ENCODE measurements at places on chromosomes 5 and 9.

DNA sequence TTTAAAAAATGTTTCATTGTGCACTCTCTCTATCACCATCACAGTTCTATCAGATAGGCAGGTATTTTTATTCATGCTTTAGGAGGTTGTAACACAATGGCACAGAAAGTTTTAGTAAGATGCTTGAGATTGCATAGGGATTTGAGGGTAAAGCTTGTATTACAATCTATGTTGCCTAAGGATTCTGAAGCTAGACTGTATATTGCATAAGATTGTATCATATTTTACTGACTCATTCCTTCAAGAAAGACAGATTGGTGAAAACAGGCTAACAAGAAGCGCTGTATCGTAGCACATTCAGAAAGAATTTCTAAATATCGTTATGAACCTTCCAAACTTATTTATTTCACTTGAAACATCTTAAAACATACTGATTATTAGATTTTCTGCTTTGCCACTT lies 577.7 kb downstream of the EBF1 start:
- peak; percentile 69 for DNase-seq

- DNase-seq: no peak
These were observed 82.0 kb downstream of the NIPBL start for GRCh38 chr5:36958612-36959011.

GRCh38 chr5:128681096-128681495 lies 143.1 kb upstream of the FBN2 start:
- DNase-seq: no peak

DNA sequence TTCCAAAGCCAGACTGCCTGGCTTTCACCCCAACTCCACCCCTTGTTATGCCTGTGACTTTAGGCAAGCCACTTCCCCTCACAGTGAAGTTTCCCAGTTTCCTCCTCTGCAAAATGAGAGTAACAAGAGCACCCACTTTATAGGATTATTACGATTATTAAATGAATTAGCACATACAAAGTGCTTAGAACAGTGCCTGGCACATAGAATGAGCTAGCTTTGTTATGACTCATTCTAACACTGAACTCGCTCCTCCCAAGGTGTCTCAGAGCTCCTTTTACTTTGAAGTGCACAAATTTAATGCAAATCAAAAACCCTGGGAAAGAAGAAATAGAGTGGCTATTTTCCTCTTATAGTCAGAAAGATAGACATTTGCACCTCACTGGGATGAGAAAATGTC lies 34.3 kb downstream of the DNAH5 start:
- DNase-seq: no peak

DNA sequence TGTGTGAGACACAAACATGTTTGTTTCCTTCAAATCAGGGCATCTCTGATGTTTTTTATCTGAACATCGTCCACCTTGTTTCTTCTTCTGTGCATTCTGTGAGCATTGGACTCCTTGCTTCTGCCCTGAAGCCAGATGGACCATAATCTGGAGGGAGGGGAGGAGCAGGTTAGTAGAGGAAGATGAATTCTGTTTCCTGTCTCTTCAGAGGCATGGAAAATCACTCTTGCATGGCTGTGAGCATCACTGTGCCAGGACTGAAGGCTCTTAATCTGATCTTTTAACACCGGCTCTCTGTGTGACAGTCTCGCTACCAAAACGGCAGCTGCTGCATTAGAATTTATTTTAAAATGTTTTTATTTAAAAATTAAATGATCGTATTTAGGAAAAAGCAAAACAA lies 43.3 kb downstream of the TLE4 start:
- DNase-seq: no peak

GRCh38 chr5:132226516-132227234 lies 978 bp downstream of the P4HA2 start:
- DNase-seq: peak; percentile 57

- DNase-seq: no peak
These were observed 383.5 kb downstream of the TLE4 start for GRCh38 chr9:79955300-79955699.

DNA sequence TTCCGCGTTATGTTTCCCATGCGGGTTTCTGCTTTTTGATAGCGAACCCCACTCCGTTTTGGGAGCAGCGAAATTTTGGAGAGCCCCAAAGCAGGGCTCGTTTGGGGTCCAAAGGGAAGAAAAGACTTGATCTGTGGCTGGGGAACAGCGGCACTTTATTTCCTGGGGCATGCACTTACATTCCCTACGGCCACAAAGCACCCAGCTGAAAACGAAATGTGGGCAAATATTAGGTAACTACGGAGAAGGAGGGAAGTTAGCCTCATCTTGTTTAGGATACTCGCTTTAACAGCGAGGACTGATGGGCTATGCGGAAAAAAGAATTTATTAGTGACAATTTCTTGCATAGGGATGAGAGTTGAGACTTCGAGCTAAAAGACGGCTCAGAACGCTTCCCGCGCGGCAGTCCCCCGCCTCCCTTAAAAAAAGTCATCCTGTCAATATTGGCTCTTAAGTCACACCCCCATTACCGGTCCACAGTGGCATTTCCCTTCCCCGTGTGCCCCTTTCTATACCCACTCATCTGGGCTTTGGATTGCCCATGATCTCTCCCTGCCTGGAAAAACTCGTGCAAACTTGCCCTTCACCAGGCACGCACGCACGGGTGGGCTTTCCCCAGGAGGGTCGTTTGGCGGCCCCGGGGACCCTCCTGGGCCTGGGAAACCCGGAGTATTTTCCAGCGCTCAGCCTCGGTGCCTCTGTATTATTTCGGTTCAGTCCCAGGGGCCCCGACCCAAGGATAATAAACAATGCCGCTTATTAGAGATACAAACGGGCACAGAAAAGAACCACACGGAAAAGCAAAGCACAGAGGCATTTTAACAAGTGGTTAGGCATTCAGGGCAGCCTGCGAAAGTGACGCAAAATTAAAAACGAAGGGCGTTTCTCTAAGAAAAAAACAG lies 35.8 kb upstream of the NFIB start:
- no peak for DNase-seq

DNA sequence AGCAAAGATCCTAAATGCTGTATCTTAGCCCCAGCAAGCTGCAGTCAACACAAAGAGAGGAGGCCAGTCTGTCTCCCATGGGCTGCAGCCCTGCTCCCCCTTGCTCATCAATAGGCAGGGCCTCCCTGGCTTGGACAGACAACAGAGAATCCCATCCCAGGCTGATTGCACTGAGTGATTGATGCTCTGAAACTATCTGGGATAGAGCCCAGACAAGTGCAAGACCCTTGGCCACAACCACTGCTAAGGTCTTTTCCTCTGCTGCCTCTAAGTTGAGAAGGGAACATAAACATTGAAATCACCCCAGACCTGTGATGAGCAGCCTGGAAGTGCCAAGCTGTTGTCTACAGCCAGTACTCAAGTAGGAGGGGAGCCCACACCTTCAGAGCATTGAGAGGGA lies 661.0 kb upstream of the CDH18 start:
- DNase-seq: no peak

DNA sequence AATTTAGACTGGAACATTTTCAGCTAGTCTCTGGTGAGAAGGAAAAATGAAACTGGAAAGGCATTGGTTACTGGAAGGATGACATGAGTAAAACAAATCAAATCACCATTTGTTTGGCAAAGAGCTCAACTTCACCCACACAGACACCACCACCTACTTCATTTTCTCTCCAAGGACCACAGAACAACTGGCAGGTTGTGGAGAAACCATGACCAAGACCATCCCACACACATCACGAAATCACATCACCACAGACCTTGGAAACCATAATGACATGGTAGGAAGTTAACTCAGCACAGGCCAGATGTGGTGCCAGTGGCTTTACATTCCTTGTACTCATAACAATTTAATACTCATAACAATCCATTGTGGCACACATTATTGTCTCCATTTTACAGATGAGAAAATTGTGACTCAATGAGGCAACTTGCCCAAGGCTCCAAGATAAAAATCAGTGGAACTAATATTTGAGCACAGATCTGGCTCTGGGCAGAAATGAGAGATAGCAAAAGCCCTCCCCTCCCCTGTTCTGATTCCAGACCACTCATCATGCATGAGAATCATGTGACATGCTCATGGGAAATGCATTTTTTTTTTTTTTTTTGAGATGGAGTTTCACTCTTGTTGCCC lies 7.5 kb downstream of the OR1K1 start:
- peak; percentile 67 for DNase-seq

- DNase-seq: peak; percentile 25
These were observed 39.2 kb upstream of the ELOVL7 start for GRCh38 chr5:60883229-60883628.

DNA sequence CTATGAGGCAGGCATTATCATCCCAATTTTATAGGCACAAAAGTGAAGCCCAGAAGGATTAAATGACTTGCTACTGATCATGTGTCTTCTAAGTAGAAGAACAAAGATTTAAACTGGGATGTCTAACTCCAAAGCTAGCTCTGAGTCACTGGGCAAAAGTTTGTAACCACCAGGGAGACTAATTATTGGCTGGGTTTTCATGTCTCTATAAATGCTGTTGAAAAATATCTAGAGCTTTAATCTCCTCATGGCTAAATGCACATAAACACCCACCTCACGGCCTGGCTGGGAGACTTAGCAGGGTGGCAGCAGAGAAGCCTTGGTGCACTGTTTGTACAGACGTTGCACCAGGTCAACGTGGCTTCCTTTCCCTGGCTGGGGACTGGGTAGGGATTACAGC lies 144.6 kb downstream of the MELK start:
- peak; percentile 10 for DNase-seq

- peak; percentile 31 for DNase-seq
These were observed 38.7 kb downstream of the AGXT2 start for GRCh38 chr5:35009019-35009418.

GRCh38 chr9:109765830-109766229 lies 14.2 kb upstream of the PALM2AKAP2 start:
- no peak for DNase-seq

DNA sequence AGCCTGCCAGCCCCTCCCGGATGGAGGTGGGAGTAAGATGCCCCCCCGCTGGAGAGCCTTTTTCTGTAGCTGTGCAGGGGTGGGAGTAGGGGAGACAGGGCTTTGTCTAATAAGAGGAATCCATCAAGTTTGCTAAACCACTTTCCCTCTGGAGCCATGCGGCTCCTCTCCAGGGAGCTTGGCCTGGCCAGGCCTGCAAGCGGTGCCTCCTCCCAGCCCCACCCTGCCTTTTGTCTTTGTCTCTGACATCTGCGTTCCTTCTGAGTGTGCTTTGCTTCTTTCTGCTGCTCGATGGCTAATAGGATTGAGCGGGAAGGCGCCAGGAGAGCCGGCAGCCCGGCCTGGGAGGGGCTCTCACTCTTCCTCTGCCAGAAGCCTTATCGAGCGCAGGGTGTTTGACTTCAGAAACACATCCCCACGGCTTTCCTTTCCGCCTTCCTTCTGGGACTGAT lies 26.7 kb upstream of the FCN1 start:
- peak; percentile 8 for DNase-seq

- no peak for DNase-seq
These were observed 275.4 kb downstream of the SLIT3 start for GRCh38 chr5:169025491-169025890.

DNA sequence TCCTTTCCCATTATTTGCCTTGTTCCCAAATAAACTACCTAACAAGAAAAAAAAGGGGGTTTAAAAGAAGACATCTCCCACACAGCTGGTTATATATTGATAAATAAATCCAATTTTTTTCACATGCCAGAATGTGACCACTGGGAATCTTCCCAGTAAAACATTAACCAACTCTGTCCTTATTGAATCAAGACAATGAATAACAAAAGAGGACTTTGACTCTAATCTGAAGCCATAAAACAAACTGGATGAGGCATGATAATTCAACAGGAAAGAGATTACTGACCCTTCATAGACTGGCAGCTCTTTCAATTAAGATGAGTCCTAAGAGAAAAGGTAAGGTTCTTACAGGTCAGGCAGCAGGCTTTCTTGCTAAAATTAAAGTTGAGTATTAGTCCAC lies 165.8 kb upstream of the CDH6 start:
- DNase-seq: no peak

- no peak for DNase-seq
These were observed 191.8 kb downstream of the MELK start for GRCh38 chr9:36764364-36765076.

GRCh38 chr5:58046371-58046770 lies 413.5 kb downstream of the PLK2 start:
- no peak for DNase-seq

- peak; percentile 14 for DNase-seq
These were observed 69.6 kb downstream of the CWC27 start for GRCh38 chr5:64838376-64838775.

GRCh38 chr9:133683586-133684120 lies 47.5 kb downstream of the DBH start:
- DNase-seq: peak; percentile 5

- no peak for DNase-seq
These were observed 476.0 kb downstream of the RASEF start for GRCh38 chr9:82586918-82587356.
